ENCODE measurements at places on chromosomes 12 and 14. TPM values are rescaled to one million over a fixed set of nuclear protein-coding genes. Genes with fewer than 3 reads are reported as not detected.

LTBR gene
- 53.4 TPM for polyA plus RNA-seq

DTX3 gene
- 14.5 TPM for polyA plus RNA-seq

RTL1 gene
- polyA plus RNA-seq = not detected

PLEK2 gene
- 0.67 TPM for polyA plus RNA-seq

GUCY2C gene
- polyA plus RNA-seq = not detected

CAPZA3 gene
- polyA plus RNA-seq = not detected

NELL2 gene
- polyA plus RNA-seq = 0.26 TPM

ACSS3 gene
- 27.9 TPM for polyA plus RNA-seq
